ENCODE measurements at places on chromosomes 5 and 9.

GRCh38 chr5:59665086-59665831 lies 228.3 kb downstream of the PDE4D start:
- DNase-seq, result no peak

GRCh38 chr5:178428341-178429155 lies 161.6 kb downstream of the COL23A1 start:
- DNase-seq, result peak; percentile 52

DNA sequence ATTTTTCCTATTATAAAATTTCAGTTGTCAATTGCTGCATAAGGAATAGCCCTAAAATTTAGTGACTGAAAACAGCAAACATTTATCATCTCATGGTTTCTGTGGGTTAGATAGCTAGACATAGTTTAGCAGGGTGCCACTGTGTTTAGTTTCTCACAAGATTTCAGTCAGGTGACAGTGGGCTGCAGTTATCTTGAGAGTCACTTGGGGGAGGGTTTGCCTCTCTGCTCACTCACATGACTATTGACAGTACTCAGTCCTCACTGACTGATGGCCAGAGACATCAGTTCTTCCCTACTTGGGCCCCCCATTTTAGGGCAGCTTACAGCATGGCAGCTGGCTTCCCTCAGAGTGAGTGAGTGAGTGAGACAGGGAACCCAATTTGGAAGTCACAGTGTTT lies 42.0 kb downstream of the PBX3 start:
- DNase-seq, result no peak

DNA sequence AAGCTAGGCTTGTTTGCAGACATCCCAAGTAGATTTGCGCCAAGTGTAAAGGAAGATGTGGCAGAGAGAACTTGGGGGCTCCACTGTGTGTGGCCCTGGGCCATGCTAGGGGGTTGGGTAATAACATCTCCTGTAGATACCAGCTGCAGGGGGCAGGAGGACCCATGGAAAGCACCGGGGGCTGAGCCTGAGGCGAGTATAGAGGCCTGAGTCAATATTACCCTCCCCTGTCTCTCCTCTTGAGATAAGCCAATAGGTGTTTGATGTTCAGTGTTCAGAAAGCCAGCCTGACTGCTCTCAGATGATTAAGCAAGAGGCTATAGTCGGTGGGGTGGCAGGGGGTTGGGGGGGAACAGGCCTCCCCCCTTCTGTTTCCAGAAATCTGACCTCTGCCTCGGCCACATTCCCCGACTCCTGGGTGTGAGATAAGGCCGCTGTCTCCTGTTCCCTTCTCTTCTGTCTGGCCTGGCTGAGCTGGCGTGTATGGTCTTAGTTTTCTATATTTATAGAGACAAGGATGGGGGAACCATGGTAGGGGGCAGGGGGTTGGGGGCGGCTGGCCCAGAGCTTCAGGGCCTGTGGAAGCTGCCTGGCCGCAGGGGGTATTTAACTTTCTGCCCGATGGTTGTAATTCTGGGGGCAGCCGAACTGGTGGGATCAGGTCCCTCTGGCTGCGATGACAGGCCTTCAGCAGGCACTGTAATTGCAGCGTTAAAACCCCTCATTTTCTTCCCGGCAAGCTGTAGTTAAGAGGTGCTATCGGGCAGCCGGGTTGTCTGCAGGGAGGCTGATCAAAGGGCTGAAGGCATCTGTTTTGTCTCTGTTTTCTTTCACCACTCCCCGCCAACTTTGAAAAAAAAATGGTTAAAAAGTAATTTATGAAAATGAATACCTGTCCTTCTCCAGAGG lies 292.0 kb downstream of the NSG2 start:
- peak; percentile 97 for DNase-seq

- no peak for DNase-seq
These were observed 30.2 kb downstream of the SREK1 start for GRCh38 chr5:66174338-66174737.

GRCh38 chr9:115651461-115651860 lies 502.1 kb upstream of the PAPPA start:
- DNase-seq, result no peak

GRCh38 chr5:175012267-175012666 lies 287.9 kb downstream of the MSX2 start:
- no peak for DNase-seq

- DNase-seq, result no peak
These were observed 7.8 kb downstream of the HSPA4 start for GRCh38 chr5:133059621-133060020.

GRCh38 chr5:124797665-124798087 lies 51.2 kb upstream of the ZNF608 start:
- DNase-seq, result no peak

GRCh38 chr5:56440871-56441740 lies 208.0 kb upstream of the ANKRD55 start:
- no peak for DNase-seq

DNA sequence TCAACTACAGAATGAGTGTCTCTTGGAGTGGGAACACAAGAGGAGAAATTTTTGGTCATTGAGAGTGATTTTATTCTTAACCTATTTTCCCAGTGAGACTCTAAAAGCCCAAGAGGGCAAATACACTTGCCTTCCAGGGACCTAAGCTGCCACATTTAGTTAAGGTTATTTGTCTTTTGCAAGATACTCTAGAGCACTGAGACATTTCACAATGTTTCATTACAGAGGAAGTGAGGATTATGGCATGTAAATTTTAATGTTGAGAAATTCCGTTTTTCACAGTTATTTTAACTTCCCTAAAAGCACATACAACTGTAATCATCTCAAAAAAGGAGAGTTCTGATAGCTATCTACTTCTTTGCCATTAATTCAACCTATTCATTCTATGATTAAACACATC lies 38.7 kb upstream of the RAB3C start:
- DNase-seq, result no peak

GRCh38 chr5:132375957-132376356 lies 6.4 kb downstream of the SLC22A5 start:
- peak; percentile 28 for DNase-seq

DNA sequence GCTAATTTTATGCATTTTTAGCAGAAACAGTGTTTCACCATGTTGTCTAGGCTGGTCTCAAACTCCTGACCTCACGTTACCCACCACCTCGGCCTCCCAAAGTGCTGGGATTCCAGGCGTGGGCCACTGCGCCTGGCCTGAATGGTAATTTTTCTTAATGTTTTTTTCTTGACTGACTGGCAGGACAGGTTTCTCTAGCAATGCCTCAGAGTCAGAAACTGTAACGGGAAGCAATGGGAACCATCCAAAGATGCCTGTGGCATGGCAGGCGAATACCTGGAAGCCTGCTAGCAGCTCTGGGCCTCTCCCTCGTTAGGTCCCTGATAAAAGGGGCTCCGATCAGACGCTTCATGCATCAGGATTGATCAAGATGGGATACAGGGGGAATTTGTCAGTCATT lies 639.2 kb downstream of the NR2F1-AS1 start:
- peak; percentile 78 for DNase-seq

DNA sequence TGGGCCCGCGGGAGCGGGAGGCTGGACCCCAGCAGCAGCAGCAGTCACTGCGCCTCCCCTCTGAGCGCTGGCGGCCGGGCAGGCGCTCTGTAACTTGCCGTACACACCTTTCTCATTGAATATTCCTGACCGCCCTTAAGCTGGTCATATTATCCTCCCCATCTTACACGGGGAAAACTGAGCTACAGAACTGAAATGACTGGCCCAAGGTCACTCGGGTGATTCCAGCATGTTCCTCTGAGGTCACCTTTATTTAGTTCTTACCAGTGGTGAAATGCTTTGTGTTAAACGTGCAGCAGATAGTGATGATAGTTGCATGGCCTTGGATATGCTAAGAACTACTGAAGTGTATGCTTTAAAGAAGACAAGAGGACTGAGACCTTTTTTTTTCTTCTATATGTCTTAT lies 607 bp downstream of the UQCRQ start:
- DNase-seq, result no peak

- DNase-seq, result no peak
These were observed 250.5 kb downstream of the PIK3R1 start for GRCh38 chr5:68465934-68466551.

DNA sequence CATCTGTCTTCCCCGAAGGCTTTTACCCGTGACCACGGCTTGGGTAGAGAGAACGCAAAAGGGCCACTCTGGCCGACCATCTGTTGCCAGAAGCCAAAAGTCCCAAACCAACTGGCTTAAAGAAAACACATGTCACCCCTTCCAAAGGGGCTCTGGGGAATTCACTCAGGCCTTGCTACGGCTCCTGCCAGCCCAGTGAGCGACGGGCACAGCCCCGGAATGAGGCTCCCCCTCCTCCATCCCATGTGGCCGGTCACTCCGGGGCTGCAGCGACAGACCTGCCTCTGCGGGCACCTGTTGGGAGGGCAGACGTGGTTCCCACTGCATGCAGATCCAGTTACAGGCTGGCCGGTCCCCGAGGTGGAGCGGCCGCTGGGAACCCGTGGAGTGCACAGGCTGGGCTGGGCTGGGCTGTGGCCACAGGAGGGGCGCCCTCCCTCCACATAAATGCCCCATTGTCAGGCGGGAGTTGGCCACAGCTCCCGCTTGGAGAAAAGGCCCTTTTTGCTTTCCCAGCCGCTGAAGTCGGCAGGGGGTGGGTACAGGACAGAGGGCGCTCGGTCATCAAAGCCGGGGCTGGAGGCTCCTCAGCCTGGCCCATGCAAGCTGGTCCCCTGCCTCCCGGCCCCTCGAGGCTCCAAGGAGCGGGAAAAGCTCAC lies 19.9 kb downstream of the NOTCH1 start:
- DNase-seq, result no peak

DNA sequence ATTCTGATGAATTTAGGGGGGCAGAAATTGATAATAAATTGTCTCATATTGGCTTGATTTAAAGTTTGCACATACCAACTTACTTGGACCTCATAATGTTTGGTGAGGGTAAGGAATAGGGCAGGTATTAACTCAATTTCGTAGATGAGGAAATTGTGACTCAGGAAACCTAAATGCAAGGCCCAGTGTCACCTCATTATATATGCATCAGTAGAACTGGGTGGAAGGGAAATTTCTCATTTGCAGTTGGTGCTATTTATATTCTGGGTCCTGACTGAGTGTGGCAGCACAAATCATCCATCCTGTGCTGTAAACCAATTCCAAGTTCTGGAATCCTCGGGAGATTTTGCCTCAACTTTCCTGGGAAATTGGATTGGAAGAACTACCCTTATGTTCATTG lies 103.0 kb downstream of the SPATA31D1 start:
- no peak for DNase-seq

DNA sequence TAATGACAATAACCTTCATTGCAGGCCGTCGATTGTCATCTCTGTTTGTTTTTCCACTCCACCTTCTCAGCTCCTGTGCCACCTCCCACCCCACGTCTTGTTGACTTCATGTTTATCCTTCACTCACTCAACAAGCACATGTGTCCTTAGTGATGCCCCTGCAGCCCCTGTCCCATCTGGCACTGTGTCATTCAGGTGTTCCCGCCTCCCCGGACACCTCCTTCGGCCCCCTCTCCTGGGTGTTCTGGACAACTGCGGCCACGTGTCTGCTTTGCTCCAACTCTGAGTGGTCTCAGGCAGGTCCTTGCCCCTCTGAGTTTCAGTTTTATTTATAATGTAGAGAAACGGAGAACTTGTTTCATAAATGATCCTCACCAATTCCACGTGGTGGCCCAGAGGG lies 91.0 kb upstream of the COL5A1 start:
- DNase-seq, result no peak

DNA sequence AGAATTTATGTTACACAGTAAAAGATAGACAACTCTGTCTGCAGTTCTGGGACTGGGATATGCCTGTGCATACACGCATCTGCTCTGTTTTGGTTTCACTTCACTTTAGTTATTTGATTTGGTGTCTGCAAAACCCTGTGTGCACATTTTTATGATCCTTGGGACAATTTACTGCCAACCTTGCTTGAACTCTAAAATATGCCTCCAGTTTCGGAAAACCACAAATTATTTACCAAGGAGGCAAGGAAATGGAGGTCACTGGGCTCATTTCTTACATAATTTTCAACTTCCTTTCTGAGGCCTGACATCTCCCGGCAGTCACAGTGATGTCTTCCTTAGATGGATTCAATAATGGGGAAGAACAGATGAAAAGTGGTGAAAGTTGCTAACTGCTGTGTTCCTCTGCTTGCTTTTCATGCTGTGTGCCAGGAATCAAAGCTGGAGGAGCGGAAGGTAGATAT lies 61.2 kb upstream of the TAF11L2 start:
- DNase-seq, result no peak

GRCh38 chr9:116308076-116308475 lies 154.5 kb downstream of the PAPPA start:
- peak; percentile 16 for DNase-seq

DNA sequence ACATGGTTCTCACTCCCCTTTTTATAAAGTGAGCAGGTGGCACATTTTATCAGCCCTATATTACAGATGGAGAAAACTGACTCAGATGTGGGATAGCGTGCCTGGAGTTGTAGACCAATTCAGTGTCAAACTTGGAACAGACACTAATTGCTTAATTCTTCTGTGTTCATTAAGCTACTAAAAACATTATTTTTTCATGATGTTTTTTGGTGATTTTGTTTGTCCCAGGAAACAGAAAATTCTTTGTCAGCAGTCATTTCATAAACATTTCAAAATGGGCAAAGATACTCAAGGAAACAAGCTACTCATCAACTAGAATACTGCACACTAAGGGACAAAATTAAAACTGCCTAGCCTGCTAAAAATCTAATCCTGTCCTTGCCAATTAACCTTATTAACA lies 2.2 kb downstream of the ABHD17B start:
- no peak for DNase-seq

- DNase-seq, result no peak
These were observed at the start of gene ZNF454 for GRCh38 chr5:178940569-178941360. TSS of gene ZNF454 (plus strand) at chr5:178941198. CDS start at chr5:178942792, 1,594 bp downstream.

GRCh38 chr9:128727640-128728248 lies 3.8 kb upstream of the ZDHHC12 start:
- peak; percentile 36 for DNase-seq

- no peak for DNase-seq
These were observed 1158.0 kb downstream of the MAT2B start for GRCh38 chr5:164663198-164663989.

DNA sequence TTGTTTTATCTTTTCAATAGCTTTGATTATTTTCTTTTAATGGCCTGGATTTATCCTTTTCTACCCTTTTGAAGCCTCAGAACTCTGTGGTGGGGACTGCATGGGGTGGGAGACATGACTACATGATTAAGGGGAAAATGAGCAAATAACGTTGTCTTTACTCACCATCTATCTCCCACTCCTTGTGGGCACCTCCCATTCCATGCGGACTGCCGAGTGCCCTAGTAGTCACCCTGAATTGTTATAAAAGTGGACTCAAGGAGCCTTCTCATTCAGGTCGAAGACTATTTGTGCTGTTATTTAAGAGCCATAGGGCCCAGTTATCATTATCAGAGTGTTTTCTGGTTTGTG lies 281.8 kb downstream of the MLLT3 start:
- DNase-seq, result no peak

All from islet precursor cell (in vitro differentiated cells).